Lung (tissue), 17 donors: ENCODE measurements at places on chromosomes 12 and 14.

DNA sequence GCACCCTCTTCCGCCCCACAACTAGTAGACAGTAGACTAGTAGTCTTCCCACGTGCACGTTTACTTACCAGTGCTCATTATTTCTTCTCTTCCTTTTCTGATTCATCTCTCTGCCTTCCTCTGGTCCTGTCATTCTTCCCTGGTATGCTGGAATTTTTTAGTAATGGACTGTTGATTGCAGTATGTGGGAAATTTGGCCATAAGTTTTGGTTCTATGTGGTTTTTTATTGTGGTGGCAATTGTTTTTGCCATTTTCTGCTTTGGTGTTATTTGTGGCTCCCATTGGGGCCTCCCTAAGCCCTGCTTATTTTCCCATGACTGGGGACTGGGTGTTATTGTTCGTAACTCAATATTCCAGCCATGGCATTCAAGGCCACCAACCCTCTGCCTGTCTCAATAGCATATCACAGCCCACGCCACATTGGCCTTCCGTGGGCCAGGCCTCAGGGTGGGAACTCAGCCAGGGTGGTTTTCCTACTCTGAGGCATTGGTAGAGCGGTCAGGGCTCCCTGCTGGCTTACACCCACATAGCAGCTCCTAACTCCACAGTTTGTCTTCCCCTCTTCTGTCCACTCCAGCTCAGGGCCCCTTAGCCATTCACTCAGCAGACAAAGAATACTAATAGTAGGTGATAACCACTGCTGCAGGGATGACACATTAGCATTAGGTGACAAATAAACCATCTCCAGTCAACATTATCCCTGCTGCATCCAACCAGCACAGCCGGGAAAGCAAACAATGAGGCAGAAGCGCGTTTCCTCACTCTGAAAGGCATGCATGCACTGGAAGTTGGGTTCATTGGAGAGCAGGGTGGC, 321.5 kb downstream of the CACNA1C start:
- no peak for DNase-seq

DNA sequence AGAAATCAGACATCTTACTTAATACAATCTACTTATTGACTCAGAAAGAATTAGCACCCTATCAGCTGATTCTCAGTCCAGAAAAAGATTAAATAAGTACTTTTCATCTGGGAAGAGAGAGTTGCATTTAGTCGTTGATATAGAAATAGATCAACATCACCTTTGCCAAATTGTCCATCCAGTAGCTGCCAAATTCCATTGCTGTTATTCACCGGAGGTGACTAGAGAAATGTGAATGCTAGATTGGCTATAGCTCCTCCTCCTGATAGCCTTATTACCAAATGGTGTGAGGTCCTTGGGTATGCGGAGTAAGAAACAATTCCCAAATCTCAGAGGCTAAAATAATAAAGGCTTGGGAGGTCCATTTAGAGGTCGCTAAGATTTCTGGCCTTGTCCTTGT, 723.3 kb upstream of the FLRT2 start:
- DNase-seq = no peak

GRCh38 chr12:51047655-51048540, at the start of gene LETMD1:
TSS of gene LETMD1 (plus strand) at chr12:51048327. CDS start at chr12:51048357, 30 bp downstream.
- DNase-seq = peak; percentile 96

DNA sequence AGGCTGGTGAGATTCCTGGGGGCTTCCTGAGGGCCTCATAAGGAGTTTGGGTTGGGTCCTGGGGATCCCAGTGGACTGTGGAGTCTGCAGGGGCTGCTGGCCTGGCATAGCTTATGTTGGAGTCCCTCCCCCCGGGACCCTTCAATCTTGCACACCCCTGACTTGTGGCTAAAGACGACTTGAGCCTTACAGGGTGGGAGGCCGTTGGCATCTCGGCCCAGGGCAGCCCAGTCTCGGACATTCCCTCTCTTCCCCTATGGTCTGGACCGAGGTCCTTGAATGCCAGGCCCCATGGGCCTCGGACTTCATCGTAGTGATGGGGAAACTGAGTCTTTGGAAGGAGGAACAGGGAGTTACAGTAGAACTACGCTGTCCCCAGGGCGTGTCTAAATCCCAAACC, 12.5 kb downstream of the RTL1 start:
- DNase-seq = no peak

GRCh38 chr12:12837813-12838153, 24.6 kb downstream of the DDX47 start:
- DNase-seq = no peak

- DNase-seq = peak; percentile 99
Observed at GRCh38 chr12:3252450-3252891, 175.3 kb downstream of the TSPAN9 start.

GRCh38 chr12:57834086-57834876, 12.2 kb downstream of the CTDSP2 start:
- no peak for DNase-seq

GRCh38 chr12:48182631-48183030, 813 bp upstream of the CCDC184 start:
- no peak for DNase-seq

- peak; percentile 100 for DNase-seq
Observed at GRCh38 chr12:49740930-49741881, at the start of gene TMBIM6. TSS of gene TMBIM6 (plus strand) at chr12:49741557. CDS start at chr12:49752494, 10,937 bp downstream.

- no peak for DNase-seq
Observed at GRCh38 chr12:53383258-53383657, 3.3 kb downstream of the SP1 start.

- no peak for DNase-seq
Observed at GRCh38 chr14:75770635-75771034, 109.6 kb downstream of the TTLL5 start.
